ENCODE measurements at places on chromosomes 4 and X. TPM values are rescaled to one million over a fixed set of nuclear protein-coding genes. Genes with fewer than 3 reads are reported as not detected.

VCX2 gene
- total RNA-seq: not detected

GRCh38 chrX:5080791-5081190, 1147.9 kb downstream of the NLGN4X start:
- no peak overlapping the region for H3K4me3 ChIP-seq
- H3K27ac ChIP-seq: no peak overlapping the region
- no peaks in the 10 kb centered on the region for H3K4me1 ChIP-seq
- H3K36me3 ChIP-seq: no peaks in the 10 kb centered on the region
- DNase-seq: no peak
- H3K27me3 ChIP-seq: peaks cover 2% of the 10 kb centered on the region

DNA sequence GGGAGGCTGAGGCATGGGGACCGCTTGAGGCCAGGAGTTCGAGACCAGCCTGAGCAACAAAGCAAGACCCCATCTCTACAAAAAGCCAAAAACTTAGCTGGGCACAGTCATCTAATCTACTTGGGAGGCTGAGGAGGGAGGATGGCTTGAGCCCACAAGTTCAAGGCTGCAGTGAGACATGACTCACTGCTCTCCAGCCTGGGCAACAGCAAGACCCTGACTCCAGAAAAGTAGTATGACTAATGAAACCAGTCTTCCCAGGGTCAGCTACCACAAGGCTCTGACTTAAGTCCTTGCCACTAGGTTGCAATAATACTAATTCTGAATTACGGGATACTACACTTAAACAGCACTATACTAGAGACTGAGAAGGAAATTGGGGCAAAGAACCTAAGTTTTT, 33.1 kb downstream of the ERVMER34-1 start:
- no peak overlapping the region for H3K27ac ChIP-seq
- H3K27me3 ChIP-seq: no peaks in the 10 kb centered on the region
- no peak for DNase-seq
- H3K4me1 ChIP-seq: peaks cover 14% of the 10 kb centered on the region

DNA sequence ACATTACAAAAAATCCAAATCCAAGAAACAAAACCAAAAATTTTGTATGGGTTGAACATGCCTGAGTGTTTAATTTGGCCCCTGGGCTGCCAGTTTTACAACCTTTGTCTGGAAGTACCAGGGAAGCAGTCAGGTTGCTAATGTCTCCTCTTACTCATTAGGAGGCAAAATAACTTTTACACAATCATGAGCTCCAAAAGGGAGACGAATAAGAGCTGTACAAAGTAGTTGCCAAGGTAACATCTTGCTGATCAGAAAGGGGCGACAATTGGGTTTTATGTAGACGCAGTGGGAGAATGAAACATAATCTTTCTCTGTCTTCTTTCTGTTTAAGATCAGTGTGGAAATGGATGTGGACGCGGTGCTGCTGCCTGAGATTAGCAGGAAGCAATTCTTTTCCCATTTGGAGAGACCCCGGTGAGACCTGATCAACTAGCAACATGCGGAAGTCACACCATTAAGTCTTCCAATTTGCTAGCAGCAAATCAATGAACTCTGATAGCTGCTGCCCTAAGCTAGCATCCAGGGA, 90.7 kb upstream of the IGFBP7 start:
- no peaks in the 10 kb centered on the region for H3K36me3 ChIP-seq
- no peak for DNase-seq
- no peaks in the 10 kb centered on the region for H3K27me3 ChIP-seq
- no peak overlapping the region for H3K27ac ChIP-seq
- no peaks in the 10 kb centered on the region for H3K4me1 ChIP-seq

Measured in lung (tissue), 17 donors.